ENCODE measurements at places on chromosomes 11 and 22.

DNA sequence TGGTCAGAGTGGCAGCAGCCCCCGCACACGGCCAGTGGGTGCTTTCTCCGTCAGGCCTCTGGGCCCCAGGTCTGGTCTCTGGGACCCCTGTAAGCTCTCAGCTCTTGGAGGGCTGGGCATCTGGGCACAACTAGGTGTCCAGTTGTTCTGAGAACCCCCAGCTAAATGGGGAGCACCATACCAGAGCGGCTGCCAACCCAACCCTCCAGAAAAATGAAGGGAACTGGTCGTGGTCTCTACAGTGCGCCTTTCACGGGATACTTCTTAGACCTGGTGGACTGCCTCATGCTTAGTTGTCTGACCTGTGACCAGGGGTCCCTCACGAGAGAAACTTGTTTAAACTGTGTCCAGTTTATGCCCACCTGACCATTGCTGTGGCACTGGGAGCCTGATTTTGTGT, 104.9 kb downstream of the BCR start:
- DNase-seq = no peak

GRCh38 chr11:44306918-44307244, 3.1 kb downstream of the ALX4 start:
- no peak for DNase-seq

- no peak for DNase-seq
Observed at GRCh38 chr11:34277171-34277570, 80.6 kb downstream of the ABTB2 start.

- peak; percentile 82 for DNase-seq
Observed at GRCh38 chr11:26993965-26994457, at the start of gene FIBIN. Gene FIBIN, plus strand, starts transcription at chr11:26994112. Its CDS starts 415 bp downstream, at chr11:26994527.

GRCh38 chr11:21933095-21933494, 259.8 kb upstream of the ANO5 start:
- no peak for DNase-seq
